ENCODE measurements at places on chromosomes 13 and 19.

DNA sequence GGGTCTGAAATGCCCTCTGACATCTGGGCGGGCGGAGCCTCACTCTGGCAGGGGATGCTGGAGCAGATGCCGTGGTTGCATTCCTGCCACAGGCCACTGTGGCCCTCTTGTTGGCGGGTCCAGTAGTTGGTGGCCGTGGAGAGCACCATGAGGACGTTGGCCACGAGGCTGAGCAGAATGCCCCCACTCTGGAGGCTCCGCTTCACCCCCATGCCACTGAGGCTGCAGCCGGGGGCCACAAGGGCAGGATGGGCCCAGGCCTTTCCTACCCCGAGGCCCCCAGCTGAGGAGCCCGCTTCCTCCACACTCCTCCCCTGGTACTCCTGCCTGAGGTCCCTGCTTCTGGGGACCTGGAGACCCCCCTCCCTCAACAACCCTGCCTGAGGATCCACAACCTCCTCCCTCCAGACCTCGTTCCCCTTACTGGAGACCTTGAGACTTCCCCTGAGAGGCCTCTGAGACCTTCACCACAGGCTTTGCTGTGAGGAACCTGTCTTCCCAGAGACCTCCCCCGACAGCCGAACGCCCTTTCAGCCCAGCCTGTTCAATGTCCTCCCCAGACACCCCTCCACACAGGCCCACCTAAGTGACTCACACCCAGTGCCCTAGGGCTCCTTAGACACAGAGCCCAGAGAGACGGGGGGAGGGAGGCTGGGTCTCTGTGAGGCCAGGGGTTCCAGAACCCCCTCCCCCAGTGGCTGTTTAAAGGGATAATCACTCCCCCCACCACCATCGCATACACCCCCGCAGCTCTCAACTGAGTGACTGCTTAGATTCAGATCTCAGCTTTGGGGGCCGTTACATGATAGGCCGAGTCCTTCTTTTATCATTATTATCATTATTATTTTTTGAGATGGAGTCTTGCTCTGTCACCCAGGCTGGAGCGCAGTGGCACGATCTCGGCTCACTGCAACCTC lies at the start of gene CLDND2:
TSS of gene CLDND2 (minus strand) at position 638 of the 917 bp plus-strand sequence. CDS start at position 212, 426 bp downstream.
- DNase-seq = peak; percentile 24

- DNase-seq = no peak
These were observed 332.0 kb downstream of the GPC6 start for GRCh38 chr13:93558637-93559036.

GRCh38 chr13:45781553-45782326 lies 69.8 kb downstream of the SIAH3 start:
- peak; percentile 34 for DNase-seq

DNA sequence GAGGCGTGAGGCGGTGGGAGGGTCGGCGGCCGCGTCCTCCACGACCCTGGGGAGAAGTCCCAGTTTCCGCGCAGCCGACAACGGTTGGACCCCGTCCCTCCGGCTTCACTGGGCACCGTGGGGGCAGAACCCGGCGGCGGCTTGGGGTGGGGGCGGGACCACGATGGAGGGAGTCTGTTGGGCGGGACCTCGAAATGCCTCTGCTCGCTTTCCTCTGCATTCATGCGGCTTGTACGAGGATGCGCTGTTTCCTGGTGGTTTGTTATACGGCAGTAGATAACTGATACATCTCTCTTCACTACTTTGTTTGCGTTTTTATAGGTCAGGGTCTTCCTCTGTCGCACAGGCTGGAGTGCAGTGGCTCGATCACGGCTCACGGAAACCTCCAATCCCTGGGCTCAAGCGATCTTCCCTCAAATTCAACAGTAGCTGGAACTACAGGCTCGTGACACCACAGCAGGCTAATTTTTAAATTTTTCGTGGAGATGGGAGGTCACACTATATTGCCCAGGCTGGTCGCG lies 24.6 kb upstream of the ZNF846 start:
- no peak for DNase-seq

DNA sequence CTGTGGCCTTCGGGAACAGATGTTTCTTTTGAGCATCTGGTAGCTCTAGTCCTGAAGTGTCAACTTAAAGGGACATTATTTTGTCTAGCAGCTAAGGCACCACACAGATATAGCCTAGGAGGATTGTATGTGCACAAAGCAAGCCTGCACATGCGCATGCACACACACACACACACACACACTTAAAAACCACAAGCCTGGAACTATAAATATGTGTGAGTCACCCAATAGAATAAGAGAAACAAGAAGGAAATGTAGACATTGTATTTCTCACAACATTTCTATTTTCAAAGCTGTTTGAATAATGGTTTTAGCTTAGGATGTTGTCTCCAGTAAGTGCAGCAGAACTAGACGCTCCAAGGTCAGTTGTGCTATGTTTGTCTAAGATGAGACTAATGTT lies 516.5 kb downstream of the SUCLA2 start:
- DNase-seq = no peak

- DNase-seq = no peak
These were observed 411.2 kb downstream of the FGF9 start for GRCh38 chr13:22082030-22082429.

GRCh38 chr13:113945857-113946408 lies 27.9 kb downstream of the C13orf46 start:
- DNase-seq = no peak

Measured in eye (tissue), 1 donor.